Stimulated activated CD8-positive, alpha-beta memory T cell treated with anti-CD3 and anti-CD28 coated beads, Interleukin-4, amount 100 ng/mL, for 48 hours (primary cell): ENCODE measurements at places on chromosomes 6 and 20.
A peak's percentile ranks its signal among the peaks of the same experiment; 100 is the strongest.

- no peak for DNase-seq
Measured at GRCh38 chr6:26159357-26160273, 72.4 kb downstream of the HFE start.

GRCh38 chr20:46159101-46159897 is 41.2 kb downstream of the CD40 start:
- no peak for DNase-seq

GRCh38 chr20:62433658-62434497 is 6.5 kb upstream of the RBBP8NL start:
- DNase-seq = no peak

GRCh38 chr6:17536586-17536985 is 63.5 kb upstream of the FAM8A1 start:
- no peak for DNase-seq

GRCh38 chr20:32663335-32664011 is 10.3 kb downstream of the C20orf203 start:
- DNase-seq = no peak

DNA sequence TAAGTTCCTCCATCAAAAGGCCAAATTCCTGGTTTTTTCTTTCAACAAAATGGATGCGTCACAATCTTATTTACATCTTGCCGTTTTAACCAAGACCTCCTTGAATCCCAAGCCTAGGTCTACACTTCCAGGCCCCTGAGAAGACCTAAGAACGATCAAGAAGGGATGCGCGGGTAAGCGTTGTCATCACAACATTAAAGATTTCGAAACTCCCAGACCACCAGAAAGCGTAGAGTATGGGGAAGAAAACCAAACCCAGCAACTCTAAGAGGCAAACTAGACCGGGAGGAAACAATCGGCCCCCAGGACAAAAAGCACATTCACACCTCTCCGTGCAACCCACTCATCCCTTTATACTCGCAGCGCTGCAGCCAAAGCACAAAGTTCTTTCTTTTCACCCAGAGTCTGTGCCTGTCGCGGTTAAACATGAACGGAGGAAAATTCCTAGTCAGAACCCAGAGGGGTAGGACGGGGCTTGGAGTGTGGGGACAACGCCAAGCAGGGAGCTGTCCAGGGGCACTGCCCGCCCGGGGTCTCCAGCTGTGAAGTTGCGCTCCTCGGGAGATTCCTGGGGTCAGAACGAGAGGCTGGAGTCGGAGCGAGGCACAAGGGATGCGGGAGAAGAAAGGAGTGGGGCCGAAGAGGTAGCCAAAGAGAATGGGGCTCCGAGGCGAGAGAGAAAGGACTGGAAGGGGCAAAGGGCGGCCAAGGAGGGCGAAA is 725 bp downstream of the OSER1 start:
- peak; percentile 34 for DNase-seq

- no peak for DNase-seq
Measured at GRCh38 chr20:36872852-36873251, 3.1 kb upstream of the TLDC2 start.

GRCh38 chr6:1542764-1543163 is 67.0 kb upstream of the FOXC1 start:
- no peak for DNase-seq

- DNase-seq = no peak
Measured at GRCh38 chr6:106847116-106847515, 127.4 kb downstream of the CD24 start.

DNA sequence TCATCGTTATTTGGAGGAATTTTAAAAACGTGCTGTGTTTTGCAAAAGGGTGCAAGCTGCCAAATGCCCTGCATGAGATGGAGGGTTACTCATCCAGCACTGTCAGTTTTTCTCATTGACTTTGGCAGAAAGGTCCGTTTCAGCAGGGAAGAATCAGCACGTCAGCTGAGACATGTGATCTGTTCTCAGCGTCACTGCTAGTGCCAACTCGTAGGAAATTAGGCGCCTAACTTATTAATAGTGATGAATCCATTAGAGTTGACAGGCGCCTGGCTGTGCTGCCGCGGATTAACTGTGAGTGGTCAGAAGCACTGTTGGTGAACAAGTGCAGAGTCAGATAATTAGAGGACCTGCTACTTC is 175.5 kb upstream of the FOXQ1 start:
- no peak for DNase-seq

DNA sequence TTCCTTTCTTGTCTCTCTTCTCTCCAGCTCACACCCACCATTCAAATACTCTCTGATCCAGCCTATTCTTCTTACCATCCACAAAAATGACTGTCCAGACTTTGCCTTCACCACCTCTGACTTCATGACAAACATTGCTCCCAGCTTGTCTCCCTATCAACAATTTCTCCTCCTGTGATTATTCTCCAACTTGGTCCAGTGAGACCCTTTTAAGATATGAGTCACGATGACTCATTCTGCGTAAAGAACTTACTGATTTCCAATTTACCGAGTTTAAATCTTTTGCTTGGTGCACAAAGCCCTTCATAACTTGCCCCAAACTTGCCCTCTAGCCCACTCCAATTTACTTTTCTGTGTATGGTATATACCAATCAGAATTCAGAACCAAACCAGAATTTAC is 833.2 kb downstream of the MAFB start:
- DNase-seq = no peak

DNA sequence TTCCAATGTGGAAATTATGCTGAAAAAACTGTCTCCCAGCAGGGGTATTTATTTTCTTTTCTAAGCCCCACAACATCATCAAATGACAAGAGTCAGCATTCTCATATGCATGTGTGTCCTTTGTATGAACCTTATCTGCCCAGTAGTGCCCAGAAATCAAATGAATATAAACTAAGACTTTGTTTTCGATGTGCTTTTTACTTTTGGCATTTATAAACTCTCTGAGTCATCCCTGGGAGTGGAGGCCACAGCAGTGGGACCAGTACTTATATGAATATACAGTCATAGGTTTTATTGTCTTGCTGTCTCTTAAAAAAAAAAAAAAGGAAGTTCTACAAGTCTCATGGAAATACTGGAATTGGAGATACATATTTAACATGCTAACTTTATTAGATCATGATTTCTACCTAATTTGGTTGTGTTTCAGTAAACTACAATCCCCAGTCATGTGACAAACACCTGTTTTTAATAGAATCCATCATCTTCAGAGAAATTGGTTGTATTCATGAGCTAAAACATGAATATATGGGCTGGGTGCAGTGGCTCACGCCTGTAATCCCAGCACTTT is 99.2 kb upstream of the TMEM181 start:
- no peak for DNase-seq

GRCh38 chr6:84892671-84893070 is 128.3 kb upstream of the TBX18 start:
- no peak for DNase-seq

DNA sequence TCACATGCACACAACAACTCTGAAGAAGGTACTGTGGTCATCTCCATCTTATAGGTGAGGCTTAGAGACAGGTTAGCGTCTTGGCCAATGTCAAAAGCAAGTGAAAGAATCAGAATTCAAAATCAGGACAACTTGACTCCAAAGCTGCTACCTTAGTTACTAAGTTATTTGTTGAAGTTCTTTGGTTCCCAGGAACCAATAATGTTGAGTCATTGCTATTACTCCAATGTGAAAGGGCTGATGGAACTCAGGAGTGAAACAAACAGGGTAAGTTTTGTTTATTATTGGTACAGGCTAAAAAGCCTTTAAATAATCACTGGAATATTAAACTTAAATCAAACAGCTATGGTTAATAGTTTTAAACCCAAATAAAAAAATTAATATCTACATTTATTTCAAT is 111.1 kb downstream of the PDSS2 start:
- no peak for DNase-seq

DNA sequence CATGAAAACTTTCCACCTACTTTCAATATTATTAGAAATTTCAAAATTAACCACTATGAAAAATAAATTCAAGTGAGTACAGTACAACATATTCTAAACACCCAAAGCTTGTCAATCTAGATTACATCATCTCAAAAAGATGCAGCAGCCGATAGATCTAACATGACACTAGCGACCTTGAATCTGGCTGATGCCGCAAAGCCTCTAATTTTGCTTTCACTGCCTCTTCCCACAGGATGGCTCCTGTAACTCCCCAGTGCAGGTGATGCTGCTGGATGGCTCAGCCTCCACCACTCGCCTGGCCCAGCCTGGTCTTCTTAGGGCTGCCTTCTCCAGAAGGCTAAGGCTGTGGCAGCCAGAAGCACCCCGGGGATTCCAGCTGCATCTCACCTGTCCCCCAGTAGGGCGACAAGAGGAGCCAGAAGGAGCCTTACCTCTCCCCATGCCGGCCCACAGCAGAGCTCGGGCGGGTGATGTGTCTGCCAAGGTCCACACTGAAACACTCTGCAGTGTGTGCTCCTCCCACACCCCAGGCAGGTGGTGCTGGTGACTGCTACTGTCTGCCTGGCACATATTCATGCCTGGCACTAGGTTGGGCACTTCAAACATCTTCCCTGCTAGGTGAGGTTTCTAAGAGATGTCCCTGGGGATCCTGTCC is 82.1 kb downstream of the SLC23A2 start:
- no peak for DNase-seq

GRCh38 chr20:45427236-45428149 is 11.6 kb downstream of the PIGT start:
- DNase-seq = no peak

- no peak for DNase-seq
Measured at GRCh38 chr6:87094576-87094975, 330 bp downstream of the CGA start.

DNA sequence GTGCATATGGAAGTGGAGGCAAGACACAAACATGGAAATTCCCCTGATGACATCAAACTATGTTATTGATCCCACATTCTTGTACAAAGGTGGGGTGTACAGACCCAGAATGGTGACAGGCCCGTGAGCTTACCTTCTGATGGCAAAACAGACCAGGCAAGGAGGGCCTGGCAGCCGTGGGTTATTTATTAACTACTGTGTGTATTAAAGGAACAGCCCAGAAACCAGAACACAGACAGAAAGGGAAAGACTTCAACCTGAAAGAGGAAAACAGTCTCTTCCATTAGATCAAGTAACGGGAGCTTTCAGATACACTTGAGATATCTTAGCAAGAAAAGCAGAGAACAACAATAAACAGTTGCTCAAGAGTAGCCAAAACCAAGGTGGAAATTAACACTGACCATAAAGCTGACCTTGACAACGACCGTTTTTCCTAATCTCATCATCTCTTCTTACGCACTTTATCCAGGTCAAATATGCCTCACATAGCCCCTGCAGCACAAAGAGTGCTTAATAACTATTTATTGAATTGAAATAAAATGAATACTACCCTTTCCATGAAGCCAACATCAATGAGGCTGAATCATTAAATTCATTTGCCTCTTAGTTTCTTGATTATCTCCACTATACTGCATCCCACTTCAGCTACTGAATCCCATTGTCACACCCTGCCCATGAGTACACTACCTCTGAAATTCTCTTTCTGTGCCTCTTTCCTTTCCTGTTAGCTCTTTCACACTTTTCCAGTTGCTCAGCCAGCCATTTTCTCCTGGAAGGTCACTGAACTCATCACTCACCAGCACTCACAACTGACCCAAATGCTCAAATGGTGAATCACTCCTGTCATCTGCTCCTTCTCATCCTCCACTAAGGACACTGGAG is 67.4 kb downstream of the MOXD1 start:
- DNase-seq = no peak

DNA sequence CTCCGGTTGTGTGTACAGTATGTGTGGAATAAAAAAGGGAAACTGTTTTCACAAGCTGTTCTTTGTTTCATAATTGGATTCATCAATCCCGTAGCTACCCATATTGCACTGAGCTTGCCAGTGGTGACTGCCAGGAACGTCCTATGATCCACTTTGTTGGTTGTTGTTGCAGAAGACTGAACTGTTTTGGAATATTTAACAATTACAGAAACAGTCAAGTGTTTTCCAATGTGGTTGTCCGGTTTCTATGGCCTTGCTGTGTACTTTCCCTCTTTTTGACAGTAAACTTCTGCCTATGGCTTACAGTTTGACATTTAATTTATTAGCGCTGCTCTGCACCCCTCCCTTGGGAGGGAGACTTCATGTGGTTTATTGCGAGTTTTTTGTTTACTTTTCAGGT is 141.2 kb downstream of the DTNBP1 start:
- no peak for DNase-seq

DNA sequence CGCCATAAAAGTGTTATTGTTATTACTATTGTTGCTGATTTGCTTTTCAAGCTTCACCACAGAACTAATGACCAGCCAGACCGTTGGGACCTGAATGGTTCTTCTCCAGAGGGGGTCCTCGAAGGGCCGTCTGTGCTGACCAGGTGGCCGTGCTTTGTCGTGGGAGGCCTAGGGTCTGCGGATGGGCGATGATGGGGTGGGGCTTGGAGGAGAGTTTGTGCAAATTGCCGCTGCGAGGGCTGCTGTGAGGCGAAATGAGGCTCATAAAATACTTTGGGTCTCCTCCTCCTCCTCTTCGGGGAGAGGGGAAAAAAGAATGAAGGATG is 6.0 kb upstream of the ZBTB22 start:
- DNase-seq = no peak

DNA sequence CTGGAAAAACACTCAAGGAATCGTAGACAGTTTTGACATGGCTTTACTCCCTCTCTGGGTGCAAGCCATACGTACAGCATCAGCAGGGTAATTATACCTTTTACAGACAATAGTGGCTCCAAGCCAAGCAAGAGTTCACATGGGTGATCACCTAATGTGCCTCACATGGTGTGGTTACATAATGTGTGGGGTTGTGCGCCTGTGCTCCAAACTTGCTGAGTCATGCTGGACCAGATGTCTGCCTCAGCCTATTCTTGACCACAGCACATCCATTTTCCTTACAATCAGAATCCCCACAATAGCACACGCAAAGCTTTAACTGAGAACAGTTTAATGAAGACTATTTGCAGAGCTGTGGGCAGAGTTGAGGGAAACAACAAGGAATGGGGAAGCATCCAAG is 74.5 kb downstream of the ALDH8A1 start:
- no peak for DNase-seq

GRCh38 chr20:4123537-4124235 is 108.3 kb upstream of the RNF24 start:
- no peak for DNase-seq

- no peak for DNase-seq
Measured at GRCh38 chr6:939526-940252, 246.8 kb upstream of the EXOC2 start.

- DNase-seq = no peak
Measured at GRCh38 chr6:136740050-136740974, 52.0 kb downstream of the MAP3K5 start.

DNA sequence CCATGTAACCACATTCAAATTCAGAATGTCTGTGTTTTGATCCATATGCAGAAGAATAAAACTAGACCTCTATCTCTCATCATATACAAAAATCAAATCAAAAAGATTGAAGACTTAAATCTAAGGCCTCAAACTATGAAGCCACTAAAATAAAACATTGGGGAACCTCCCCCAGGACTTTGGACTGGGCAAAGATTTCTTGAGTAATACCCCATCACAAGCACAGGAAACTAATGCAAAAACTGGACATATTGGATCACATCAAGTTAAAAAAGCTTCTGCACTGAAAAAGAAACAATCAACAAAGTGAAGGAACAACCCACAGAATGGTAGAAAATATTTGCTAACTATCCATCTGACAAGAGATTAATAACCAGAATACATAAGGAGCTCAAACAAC is 266.8 kb downstream of the EPM2A start:
- DNase-seq = no peak
